Mucosa of gallbladder (tissue), 1 donor: ENCODE measurements at places on chromosomes 3 and 15. TPM values are rescaled to one million over a fixed set of nuclear protein-coding genes. Genes with fewer than 3 reads are reported as not detected.

The C3orf85 gene
- not detected for total RNA-seq

The CAMP gene
- not detected for total RNA-seq

The RYR3 gene
- total RNA-seq = 2.0 TPM

The ITIH1 gene
- total RNA-seq = 4.8 TPM

The ALDH1A2 gene
- 134 TPM for total RNA-seq

- DNase-seq = no peak
These were observed 3.5 kb downstream of the CHRM5 start for GRCh38 chr15:33971811-33972210.

DNA sequence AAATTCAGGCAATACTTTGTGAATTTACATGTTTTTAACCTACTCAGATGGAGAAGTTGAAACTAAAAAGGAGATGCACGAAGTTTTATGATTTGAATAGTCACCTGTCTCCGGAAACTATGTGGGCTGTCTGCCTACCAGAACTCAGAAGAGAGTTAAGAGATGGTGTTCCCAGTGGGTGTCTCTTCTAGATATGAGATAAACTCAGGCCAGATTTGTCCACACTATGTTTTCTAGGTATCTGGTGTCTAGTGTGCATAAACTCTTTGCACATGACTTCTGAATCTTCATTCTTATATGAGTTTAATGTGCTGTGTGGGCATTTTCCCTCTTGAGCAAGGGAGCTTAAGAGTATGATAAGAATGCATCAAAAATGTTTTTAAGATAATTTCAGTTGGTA lies 222.8 kb downstream of the FOXP1 start:
- no peak for DNase-seq

DNA sequence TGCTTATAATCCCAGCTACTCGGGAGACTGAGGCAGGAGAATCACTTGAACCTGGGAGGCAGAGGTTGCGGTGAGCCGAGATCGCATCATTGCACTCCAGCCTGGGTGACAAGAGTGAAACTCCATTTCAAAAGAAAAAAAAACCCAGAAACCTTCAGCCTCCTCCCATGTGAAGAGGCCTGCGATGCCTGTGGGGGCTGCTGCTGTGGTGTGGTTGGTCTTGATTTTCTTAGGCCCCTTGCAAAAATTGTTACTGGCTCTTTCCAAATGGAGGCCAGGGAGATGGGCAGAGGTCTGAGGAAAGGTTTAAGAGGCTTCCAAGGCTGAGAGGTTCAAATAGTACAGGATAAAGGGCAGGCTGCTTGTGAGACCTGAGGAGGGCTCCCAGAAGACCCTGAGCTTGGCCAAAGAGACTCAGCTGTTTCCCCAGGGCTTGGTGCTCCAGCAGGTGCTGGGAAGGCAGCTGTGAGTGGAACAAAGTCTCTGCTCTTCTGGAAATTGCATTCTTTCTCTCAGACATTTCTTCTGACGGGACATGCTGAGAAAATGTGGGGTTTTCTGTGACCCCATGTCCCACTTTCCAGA lies 18.4 kb downstream of the GCSAM start:
- DNase-seq = no peak

The UBA7 gene
- 122 TPM for total RNA-seq

- DNase-seq = no peak
These were observed 72.2 kb downstream of the ATP8B4 start for GRCh38 chr15:50046867-50047266.

- no peak for DNase-seq
These were observed 8.6 kb downstream of the FRMD4B start for GRCh38 chr3:69377262-69377661.

DNA sequence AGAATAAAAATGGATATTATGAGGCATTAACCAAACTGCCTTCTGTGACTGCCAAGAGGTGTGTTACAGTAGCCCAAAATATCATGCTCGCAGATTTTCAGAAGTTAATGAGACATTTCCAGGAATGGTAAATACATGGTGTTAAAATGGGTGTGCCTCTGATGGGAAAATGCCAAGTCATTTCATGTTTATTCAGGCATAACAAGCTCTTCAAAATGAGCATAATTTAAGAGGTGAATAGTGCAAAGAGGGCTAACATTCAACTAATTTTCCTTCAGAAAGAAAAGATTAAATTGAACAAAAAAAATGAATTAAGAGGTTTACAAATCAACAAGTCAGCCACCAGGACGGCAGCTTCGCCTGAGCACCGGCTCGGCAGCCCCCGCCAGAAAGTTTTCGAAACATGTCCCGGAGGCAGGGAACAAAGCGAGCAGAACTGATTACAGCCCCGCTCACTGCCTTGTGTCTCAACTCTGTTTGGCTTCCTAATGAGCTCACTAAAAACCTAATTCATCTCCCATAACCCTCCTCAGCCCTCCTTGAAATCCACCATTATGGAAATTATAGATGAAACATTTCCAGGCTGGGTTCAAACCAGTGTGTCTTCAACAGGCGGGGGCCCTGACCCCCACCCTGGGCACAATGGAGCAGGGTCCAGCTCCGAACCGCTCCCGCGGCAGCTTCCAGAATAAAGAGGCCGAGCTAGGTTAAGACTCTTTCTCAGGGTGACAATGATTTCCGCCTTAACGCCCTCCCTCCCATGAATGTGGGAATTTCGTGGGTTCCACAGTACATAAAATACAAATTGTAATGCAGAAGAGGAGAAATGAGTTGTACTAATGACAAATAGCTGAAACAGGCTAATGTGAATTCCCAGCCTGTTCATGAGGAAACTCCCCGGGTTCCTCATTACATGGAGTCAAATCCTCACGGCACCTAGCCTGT lies 43.9 kb downstream of the MEIS2 start:
- DNase-seq = no peak

DNA sequence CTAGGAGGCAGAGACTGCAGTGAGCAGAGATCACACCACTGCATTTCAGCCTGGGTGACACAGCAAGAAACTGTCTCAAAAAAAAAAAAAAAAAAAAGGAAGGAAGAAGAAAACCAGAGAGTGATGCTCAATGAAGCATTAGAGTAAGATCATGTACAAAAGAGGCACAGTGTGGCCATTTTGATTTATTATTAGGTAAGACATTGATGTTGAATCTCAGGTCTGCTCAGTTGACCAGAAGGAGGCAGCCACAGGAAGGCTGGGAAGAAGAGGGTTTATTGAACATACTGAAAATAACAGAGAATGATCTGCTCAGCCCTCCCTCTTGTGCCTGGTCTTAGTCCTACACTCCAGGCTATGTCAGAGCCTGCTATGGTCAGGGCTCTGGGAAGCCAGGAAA lies 15.6 kb downstream of the LRRK1 start:
- no peak for DNase-seq

The PYGO1 gene
- 7.7 TPM for total RNA-seq

DNA sequence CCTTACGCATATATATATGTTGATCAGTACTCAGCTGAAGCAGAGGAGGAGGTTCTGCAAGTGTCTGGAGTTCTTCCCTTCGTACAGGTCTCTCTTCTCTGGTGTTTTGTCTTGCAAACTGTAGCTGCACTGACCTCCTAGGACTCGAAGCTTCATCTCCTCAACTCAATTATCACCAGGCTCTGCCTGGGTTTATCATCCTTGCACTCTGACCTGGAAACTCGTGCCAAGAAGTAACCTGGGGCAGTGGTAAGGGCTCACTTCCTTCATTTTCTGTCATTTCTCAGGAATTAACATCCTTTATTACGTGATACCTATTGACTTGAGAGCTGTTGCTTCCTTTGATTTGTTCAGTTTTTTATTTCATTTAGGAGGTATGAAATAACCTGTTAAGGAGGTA lies 14.4 kb downstream of the REC114 start:
- no peak for DNase-seq

GRCh38 chr15:77604973-77605372 lies 27.7 kb downstream of the LINGO1 start:
- DNase-seq = no peak

DNA sequence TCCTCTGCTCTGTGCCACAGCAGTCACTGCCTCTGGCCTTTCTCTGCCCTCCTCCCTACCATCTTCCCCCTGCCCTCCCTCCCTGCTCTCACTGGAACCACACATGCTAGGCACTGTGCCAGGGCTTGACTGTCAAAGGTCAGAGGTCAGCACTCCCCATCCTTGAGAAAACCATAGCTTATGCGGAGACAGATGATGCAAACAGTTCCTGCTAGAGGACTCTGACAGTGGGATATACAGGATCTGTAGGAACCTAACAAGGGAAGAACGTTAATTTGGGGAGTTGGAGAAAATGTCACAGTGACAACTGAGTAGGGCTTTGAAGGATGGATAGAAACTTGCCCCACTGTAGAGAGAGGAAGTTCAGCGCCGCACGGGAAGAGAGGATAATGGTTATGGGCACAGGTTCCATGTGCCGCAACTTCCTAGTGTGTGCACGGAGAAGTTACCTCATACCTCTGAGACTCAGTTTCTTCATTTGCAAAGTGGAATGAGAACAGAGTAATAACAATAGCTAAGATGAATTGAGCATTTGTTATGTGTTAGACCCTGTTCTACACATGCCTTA lies 29.3 kb upstream of the XYLB start:
- no peak for DNase-seq

DNA sequence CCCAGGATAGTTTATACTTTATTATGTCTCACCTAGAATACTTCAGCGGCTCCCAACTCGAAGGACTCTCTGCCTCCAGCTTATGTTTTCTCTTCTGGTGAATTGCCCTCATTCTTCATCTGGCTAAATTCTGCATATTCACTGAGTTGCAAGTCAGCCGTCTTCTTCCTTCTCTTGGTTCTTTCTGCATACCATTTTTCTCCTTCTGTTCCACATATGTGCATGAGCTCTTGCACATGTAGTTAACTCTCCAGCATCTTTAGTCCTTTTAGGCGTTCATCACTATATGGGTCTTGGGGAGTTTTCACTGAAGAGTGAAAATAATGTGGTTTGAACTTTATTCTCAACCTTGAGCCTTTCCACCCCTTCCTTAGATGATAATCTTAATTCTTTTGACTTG lies 70.1 kb downstream of the AP4E1 start:
- no peak for DNase-seq

The CCDC39 gene
- not detected for total RNA-seq

DNA sequence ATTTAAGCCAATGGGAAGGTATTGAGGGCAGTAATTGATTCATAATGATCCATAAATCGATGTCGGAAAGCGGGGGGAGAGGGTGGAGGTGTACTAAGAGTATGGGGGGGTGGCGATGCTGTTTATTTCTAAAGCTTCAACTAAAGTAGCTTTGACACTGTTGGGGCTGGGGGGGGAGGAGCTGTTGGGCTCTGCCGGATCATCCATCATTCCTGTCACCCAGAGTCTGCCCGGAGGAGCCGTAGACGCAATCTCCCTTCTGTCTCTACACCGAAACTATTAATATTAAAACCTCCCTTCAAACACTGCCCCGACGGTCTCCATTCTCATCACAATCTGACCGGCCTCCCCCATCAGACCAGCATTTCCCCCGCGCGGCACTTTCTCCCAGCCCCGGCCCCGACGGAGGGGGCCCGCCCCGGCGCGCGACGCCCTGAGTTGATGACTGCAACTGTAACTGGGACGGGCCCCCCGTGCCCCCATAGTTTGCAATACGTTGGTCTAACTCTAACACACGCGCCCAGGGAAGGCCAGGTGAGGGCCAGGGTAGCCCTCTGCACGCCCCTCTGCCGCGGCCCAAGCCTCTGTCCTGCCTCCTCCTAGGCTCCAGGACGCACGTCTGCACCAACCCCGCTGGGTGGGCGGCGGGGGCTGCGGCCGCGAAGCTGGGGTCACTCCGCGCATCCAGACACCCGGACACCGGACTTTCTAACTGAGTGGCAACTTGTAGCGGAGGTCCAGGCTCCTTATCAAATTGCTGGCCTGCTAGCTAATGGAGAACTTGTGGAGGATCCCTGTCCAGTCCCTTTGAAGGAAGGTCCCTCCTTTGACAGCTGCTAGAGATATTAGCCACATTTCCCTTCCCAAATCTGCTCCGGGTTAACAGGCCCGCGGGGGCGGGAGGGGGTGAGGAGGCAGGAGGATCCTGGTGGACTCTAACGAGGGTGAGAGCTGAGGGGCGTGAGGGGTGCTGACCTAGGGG lies 212.0 kb downstream of the MEIS2 start:
- no peak for DNase-seq

The SH2D7 gene
- total RNA-seq = 2.3 TPM

The KLHL40 gene
- not detected for total RNA-seq

DNA sequence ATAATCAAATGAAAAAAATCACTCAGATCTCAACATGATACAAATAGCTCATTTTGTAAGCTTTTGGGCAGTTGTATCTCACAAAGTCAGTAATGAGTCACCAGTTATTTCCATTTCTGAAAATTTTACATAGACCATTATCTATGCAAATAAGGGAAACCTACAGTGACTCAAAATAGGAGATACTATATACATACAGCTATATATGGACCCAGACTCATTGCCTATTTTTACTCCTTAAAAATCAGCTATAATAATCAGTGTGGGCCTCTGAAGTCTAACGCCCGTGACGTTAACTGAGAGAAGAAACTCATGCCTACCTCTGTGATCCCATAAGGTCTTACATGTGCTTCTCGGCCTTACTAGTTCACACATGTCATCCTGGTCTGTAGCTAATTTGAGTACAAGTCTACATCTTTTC lies 31.6 kb downstream of the LRIG1 start:
- DNase-seq = no peak

- no peak for DNase-seq
These were observed 787.3 kb downstream of the EDEM1 start for GRCh38 chr3:5974630-5975322.

The SAMMSON gene
- not detected for total RNA-seq

DNA sequence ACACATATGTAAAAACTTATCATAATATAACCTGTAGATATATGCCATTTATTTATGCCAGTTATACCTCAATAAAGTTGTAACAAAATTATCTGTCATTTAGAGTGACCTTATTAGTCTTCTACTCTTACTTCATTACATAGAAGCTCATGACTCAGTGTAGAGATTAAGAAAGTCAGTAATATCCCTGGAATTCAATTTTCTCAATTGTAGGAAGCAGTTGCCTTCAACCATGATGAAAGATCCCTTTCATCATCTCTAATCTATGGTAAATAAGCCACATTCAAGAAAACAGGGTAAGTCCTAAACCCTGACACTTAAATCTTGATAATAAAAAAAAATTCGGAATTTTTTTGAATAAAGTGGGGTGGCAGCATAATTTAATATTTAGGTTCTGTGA lies 216.5 kb upstream of the PEX5L start:
- no peak for DNase-seq

- no peak for DNase-seq
These were observed 95.4 kb upstream of the KLHL25 start for GRCh38 chr15:85889956-85890619.

The SLC22A14 gene
- total RNA-seq = 0.46 TPM

- no peak for DNase-seq
These were observed 305.7 kb downstream of the RYR3 start for GRCh38 chr15:33616475-33616874.

The RTP1 gene
- not detected for total RNA-seq

- no peak for DNase-seq
These were observed 527.5 kb downstream of the NAALADL2 start for GRCh38 chr3:175386630-175387029.
